ENCODE measurements at places on chromosomes 5 and 9.

DNA sequence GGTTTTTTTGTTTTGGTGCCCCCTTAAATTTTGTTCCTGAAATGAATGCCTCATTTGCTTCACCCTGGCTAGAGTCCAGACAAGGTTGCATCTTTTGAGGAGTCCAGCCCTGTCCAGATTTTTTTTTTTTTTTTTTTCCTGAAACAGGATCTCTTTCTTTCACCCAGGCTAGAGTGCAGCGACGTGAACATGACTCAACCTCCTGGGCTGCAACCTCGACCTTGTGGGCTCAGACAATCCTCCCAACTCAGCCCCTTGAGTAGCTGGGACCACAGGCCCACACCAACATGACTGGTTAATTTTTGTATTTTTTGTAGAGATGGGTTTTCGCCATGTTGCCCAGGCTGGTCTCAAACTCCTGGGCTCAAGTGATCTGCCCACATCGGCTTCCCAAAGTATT is 469.0 kb upstream of the BRINP1 start:
- no peak for DNase-seq

GRCh38 chr5:178818094-178818493 is 41.7 kb upstream of the ZNF354B start:
- no peak for DNase-seq

GRCh38 chr5:142758062-142758795 is 11.9 kb upstream of the ARHGAP26 start:
- DNase-seq = no peak

DNA sequence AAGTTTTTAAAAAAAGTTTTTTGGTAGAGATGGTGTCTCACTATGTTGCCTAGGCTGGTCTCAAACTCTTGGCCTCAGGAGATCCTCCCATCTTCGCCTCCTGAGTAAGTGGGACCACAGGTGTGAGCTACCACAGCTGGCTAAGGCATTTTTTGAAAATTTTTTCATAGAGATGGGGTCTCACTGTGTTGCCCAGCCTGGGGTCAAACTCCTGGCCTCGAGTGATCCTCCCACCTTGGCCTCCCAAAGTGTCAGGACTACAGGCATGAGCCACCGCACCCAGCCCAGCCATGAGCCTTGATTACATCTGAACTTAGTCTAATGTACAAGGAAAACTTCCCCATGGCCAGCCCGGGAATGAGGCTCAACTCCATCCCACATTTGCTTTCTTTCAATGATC is 77.5 kb upstream of the PCA3 start:
- DNase-seq = no peak

- no peak for DNase-seq
These were observed 51.5 kb downstream of the PCSK1 start for GRCh38 chr5:96381526-96381925.

DNA sequence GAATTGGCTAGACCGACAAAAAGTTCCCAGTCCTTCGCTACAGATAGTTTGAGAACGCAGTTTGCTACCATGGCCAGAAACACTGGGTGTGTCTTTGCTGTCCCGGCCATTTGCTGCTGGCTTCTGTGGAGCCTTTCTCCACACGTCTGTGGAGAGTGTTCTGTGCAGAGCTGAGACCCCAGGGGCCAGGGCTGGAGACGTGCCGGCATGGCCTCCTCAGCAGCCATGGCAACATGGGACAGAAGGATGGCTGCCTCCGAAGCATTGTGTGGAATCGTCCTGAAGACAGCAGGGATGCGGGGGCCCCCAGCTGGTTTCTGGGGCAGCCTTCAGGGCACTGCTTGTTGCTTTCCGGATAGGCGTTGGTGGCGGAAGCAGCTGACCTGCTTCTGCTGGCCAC is 142.8 kb downstream of the GADD45G start:
- DNase-seq = no peak

GRCh38 chr5:154795235-154795596 is 40.0 kb downstream of the LARP1 start:
- no peak for DNase-seq

DNA sequence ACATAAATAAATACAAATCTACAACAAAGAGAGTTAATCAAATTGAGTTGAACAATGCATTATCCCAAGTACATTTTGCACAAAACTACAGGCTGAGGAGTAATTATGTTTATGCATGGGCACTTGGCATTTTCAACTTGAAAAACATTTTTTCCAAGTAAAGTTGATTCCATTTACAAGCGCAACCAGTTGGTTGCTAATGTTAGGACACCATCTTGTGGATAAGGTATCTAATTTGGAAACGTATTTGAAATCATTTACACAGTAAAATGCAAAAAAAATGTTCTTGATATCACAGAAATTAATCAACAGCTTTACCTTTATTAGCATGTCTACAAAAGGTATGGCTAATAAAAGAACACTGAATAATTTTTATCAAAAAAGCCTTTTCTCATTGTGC is 18.8 kb downstream of the FTMT start:
- no peak for DNase-seq

GRCh38 chr5:30131-30530 is 61.8 kb upstream of the PLEKHG4B start:
- no peak for DNase-seq

GRCh38 chr9:137339045-137339907 is 37.2 kb upstream of the NRARP start:
- no peak for DNase-seq

DNA sequence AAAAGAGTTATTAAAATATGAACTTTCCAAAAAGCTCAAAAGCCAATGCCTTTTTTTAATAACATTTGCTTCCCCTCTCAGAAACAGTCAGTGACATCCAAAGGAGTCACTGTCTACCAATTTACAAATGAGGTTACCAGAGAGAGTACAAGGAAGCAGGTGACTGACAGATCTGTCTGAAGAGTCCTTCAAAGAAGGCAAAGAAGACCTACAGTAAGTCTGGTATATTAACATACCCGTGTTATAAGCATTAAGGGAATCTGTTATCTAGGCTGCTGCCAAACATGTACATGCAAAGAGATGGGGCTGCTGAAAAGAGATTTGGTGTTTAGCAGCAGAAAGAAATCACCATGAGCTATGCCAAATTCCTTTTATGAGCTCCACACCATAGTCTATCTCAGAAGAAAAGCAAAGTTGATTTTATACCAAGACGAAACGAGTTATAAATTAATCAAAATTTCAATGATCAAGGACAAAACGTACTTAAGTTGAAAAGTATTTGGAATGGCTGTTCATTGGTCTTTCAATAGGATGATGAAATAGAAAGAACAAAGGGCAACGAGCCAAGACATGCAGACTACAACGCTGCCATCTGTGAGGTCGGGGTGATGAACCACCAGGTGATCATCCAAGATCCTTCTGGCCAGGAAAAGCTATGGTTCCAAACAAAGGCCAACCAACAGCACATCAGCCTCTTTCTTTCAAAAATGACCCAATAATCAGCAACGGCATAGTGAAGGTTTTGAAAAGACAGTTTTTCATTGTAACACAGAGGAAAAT is 8.1 kb downstream of the PRELID2 start:
- DNase-seq = no peak

DNA sequence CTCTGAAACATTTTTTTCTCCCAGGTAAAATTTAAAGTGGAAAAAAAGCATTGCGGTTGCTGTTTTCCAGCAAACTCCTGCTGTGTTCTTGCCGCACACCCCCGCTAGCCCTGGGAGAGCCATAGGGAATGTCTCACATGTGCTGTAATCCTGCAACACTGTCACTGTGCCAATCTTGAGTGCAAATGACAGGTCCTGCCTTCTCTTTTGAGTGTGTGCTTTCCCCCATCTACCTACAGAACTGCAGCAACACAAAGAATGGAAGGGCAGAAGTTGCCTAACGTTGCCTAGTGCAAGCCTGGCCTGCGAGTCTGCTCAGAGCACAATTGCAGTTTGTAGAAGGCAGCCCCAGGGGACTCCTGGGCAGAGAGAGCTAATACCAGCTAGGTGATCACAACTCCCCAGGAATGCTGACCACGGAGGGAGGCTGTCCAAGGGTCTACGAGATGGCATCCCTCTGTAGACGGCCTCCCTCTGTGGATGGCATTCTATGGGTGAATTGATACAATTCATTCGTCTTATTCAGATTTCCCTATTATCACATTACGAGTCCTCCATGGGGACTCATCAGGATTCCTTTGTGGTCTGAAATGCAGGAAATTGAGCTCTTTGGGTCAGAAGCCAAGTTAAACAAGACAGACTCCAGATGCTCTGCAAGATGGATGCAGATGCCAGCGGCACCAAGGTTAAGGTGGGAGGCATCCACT is 172.6 kb upstream of the S1PR3 start:
- DNase-seq = no peak

DNA sequence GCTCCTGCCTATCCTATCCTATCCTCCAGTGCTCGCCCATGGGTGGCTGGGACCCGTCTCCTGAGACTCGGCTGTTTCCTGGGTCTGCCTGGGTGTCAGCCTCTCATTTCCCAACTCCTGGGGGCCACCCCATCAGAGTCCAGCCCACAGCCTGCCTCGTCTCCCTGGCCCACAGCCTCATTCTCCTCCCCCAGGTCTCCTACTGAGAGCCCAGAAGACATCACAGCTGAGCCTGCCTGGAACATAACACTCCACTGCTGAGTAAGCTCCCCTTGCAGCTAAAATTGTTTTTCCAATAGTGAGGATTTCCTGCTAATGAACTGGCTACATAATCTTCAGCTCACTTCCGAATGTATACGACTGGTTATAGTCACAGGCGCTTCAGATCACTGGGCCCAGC is 95.3 kb downstream of the TTLL11 start:
- no peak for DNase-seq

DNA sequence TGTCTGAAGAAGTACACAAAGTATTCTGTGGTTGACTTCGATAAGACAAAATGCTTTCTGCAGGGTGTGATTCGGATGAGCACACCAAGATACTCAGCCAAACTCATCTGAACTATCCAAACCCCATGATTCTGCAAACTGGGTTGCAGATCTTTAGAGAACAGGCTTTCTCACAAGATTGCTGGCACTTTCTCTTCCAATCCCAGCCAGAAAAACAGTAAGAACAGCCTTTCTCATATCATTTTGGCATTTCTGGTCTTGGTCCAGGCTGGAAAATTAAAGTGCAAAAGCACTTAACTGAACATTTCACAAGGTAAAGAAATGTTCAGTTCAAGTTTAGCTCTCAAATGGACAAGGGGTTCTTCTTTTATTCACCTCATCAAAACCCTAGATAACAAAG is 269.1 kb downstream of the NR2F1-AS1 start:
- no peak for DNase-seq

- DNase-seq = no peak
These were observed 9.1 kb downstream of the NPR2 start for GRCh38 chr9:35800530-35800929.

DNA sequence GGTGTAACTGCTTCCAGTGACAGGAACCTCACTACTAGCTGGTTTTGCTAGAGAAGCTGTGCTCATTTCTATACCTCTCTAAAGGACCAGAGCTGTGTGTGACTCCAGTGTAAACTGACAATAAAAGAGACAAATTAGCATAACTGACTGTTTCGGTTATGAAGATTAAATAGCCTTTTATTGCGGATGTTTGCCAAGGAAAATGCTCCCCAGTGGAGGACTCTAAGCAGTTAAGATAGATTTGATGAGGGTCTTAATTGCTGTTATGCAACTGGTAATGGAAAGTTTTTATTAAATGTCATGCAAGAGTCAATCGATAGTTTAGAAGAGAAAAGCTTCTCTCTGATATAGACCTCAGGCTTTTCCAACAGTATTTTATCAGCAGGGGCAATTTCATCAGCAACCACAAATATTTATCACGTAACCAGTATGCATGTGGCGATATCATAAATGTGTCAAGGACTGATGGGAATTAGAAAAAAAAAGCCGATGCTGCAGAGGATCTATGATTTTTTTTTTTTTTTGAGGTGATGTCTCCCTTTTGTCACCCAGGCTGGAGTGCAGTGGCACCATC is 275.2 kb upstream of the DMAC1 start:
- DNase-seq = no peak

- no peak for DNase-seq
These were observed 2117.9 kb upstream of the C9orf72 start for GRCh38 chr9:29691145-29691544.

DNA sequence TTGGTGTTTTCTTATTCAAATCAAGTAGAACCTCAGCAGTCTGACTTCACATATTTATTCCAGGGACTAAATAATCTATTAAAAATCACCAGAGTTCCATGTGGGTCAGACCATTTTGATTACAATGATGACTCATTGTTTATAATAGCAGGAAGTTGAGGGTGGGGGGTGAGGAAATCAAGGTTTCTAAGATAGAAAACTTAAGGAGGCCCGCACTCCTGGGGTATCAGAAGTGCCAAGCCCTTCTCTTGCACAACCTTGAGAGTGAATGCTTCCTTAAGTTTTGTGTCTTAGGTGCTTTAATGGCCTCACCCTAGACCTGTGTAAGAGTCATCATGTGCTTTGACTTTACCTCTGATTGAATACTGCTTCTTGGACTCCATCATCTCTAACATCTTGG is 31.9 kb upstream of the NPR3 start:
- no peak for DNase-seq

DNA sequence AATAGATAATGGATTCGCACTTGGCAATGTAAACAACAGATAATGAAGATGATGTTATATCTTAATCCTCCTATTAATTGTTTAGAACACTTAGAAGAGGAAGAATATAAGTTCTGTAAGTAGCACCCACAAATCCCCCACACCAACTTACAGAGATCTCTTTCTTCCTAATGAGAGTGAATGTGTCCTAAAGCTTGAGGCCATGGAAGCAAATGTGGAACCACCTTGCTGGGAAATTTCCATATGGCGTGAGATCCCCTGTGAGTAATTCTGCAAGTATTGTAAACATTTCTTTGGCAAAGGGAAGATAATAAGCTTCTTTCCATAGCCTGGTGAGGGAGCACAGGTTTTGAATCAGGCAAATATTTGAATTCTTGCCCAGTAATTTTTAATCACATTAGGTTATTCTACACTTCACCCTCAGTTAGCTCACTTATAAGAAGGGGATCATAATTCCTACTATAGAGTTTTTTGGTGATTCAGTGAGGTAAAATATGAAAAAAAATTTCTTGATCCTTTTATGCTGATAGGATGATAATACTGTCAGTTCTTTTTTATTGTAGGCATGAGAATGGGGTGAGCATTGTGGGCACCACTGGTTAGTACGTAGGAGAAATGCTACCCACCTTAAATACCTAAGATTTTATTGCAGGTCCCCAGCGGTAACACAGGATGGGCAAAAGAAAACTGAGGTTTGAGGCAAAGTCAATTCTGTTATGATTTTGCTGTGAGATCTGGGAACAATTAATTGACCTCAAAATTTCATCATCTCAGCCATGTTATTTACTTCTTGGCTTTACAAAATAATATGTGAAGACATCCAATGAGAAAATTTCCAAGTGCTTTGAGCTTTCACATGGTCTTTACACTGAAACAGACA is 574.8 kb downstream of the PSAT1 start:
- no peak for DNase-seq

DNA sequence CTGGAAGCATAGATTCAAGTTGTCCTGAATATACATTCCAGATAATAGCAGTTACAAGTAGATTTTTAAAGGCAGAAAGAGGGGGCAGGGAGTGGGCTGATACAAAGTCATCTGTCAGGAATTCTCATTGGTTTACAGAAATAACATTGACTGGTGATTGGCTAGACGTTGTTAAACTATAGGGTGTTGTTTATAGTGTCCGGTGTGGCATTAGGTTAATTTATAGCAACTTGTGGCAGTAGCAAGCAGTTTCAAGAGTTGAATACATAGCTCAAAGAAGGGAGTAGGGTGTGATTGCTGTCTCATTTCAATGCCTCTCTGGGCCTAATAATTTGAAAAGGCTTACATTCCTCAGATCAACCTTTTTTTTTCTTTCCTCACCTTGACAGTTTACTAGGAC is 10.7 kb upstream of the POC5 start:
- no peak for DNase-seq

GRCh38 chr5:156893517-156893916 is 43.4 kb downstream of the PPP1R2B start:
- DNase-seq = no peak
